PC-3 (cell line): ENCODE measurements at places on chromosomes 7 and 10. TPM values are rescaled to one million over a fixed set of nuclear protein-coding genes. Genes with fewer than 3 reads are reported as not detected.

The ADAM22 gene
- 4.4 and 5.9 TPM in 2 replicates for total RNA-seq

The WBP1L gene
- total RNA-seq = 23.8 and 24.6 TPM in 2 replicates

The BZW2 gene
- total RNA-seq = 86.1 and 94.1 TPM in 2 replicates

GRCh38 chr10:119364645-119365600, 157.6 kb downstream of the GRK5 start:
- H3K27ac ChIP-seq = no peak overlapping the region
- H3K4me1 ChIP-seq = no peaks in the 10 kb centered on the region
- H3K4me3 ChIP-seq = no peak overlapping the region
- DNase-seq = no peak

GRCh38 chr10:571166-571565, 118.3 kb downstream of the DIP2C start:
- no peaks in the 10 kb centered on the region for H3K27me3 ChIP-seq
- H3K36me3 ChIP-seq = no peaks in the 10 kb centered on the region
- H3K4me1 ChIP-seq = no peaks in the 10 kb centered on the region
- H3K4me3 ChIP-seq = no peak overlapping the region
- H3K27ac ChIP-seq = no peak overlapping the region
- DNase-seq = no peak
